ENCODE measurements at places on chromosomes 3 and 15.

- no peak for DNase-seq
These were observed 7.4 kb upstream of the RARRES1 start for GRCh38 chr3:158739661-158740060.

- no peak for DNase-seq
These were observed 24.5 kb downstream of the ABHD6 start for GRCh38 chr3:58261954-58262666.

- no peak for DNase-seq
These were observed 455.3 kb upstream of the ALCAM start for GRCh38 chr3:104911376-104911775.

DNA sequence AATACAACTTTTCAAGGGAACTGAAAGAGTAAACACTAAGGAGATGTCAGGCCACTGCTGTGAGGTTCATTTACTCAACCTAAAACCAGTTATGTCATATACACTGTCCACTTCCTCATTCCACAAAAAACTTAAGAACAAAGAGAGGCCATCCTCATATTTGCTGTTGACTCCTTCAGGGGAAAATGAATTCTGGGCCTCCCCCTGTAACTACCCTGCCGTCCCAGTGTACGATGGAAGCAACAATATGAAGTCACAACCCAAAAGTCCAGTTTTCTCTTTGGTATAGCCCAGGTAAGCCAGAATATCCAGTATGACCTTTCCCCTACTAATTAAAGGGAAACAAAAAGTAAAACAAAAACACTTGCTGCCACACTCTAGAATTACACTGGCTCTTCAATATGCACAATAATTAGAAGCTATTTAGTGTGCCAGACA is 16.2 kb downstream of the CEP152 start:
- DNase-seq = no peak

- DNase-seq = no peak
These were observed 516.5 kb downstream of the NLGN1 start for GRCh38 chr3:173913974-173914421.

GRCh38 chr3:21188459-21188858 is 562.6 kb downstream of the ZNF385D start:
- no peak for DNase-seq

GRCh38 chr3:156923349-156923748 is 97.2 kb downstream of the LEKR1 start:
- DNase-seq = no peak

DNA sequence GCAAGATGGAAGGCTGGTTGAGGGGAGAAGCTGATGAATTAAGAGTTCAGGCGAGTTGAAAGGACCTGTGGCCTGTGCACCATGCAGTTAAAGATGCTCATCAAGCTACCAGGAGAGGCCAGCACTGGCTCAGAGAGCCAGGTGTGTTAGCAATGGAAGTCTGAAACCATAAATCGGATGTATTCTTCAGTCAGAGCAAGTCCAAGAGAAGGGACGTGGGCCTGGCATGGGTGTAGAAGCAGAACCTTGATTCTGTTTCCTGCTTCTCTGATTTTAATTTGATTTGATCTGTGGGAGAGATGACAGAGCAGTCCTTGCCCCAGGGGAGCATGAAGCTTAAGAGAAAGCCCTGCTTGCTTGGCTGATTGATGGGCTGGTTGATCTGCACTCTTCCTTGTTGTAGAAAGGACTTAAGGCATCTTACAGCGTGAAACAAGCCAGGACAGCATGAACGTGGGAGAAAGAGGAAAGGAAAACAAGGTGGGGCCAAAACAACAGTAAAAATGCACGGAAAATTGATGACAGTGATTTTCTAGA is 10.9 kb downstream of the TM6SF1 start:
- no peak for DNase-seq

DNA sequence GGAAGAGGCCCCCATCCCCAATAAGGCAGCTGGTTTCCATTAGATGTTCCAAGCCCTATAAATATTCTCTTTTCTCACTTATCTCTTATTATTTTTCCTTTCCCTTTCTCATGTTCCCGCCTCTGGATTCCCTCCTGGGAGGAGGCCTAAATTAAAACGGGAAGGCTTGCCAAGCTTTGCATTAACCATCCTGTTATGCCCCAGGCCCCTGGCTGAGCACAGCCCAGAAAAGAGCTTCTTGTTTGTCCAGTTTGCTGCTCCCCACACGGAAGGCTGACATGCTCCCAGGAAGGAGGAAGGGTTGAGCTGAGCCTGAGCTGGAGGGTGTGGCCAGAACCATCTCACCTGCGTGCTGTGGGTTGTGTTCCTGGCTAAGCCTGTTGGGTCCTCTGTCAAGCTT is 63.1 kb upstream of the BOC start:
- no peak for DNase-seq

DNA sequence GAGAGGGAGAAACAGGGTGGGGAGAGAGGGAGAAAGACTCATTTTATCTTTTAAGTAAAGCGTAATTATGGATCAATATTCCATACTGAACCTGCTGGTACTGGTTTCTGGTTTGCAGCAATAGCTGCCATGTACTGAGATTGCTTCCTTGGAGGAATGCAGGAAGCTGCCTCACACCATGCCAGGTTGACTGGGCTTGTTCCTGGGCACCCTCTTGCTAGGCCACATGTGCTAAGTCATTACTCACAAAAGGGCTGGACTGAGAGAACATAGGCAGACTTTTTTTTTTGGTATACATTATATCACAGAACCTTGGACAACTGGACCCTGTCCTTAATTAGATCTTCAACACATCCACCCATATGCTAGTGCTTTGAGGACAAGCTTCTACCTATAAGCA is 193.4 kb downstream of the ZNF621 start:
- DNase-seq = no peak

- DNase-seq = no peak
These were observed 15.0 kb upstream of the THUMPD3 start for GRCh38 chr3:9347887-9348286.

- DNase-seq = no peak
These were observed 67.8 kb downstream of the WNT7A start for GRCh38 chr3:13812034-13812471.

DNA sequence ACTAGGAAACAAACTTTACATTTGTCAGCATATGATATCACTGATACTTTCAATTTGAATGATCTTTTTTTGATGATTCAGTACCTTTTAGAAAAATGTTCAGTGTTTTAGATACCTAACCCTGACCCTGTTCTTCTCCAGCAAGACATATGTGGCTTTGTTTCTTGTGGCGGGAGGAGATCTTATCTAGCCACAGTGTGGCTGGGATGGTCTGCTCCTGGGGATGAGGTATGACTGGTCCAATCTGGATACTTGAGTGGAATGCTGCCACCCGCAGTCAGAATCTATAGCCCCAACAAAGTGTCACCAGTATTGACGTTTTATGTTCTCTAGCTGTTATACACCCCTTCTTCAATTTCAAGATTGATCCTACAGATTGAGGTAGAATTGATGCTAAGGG is 439.0 kb upstream of the GOLIM4 start:
- DNase-seq = no peak

DNA sequence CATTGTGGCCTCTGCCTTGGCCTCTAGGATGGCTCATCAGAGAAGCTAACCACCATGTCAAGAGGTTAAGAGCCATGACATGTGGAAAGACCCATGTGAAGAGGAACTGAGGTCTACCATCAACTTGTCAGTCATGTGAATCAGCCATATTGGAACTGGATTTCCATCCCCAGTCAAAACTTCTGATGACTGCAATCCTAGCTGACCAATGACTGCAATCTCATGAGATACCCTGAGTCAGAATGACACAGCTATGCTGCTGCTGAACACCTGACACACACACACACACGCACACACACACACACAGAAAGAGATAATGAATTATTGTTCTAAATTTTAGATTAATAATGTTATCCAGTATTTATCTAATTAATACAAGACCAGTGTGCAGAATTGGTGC is 337.5 kb upstream of the LMCD1 start:
- no peak for DNase-seq

DNA sequence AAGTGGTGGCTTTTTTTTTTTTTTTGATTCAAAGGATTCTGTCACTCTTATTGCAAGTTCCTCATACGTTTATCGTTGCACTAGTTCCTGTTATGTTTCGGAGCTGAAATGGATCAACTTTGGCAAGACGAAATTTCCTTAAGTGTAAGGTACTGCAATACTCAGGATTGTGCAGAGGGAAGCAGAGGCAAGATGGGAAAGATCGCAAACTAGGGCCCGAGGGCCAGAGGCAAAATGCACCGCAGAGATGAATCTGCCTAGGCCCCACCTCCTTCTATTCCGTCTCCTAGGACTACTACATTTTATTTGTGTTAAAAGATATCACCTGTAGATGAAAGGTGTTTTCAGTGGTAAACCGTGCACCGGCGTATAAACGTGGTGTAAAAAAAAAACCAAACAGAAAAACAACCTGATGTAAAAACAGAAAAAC is 331 bp downstream of the RNU6-1 start:
- no peak for DNase-seq

DNA sequence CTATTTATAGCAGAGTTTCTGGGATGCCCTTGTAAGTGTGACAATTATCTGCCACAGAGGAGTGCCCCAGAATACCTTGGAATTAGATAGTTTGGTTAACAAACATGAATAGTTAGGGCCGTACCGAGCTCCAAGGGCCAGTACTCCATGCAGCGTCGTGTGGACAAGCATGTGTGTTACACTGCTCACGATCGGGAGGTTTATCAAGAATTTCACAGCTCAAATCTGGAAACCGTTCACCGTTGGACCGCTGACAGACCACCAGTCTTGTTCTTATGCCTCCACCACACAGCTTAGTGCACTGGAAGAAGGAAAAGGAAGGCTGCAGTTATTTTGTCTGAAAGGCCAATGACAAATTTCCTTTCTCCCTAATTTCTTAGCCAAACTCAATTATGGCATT is 93.7 kb downstream of the ADAMTS9 start:
- DNase-seq = no peak

- no peak for DNase-seq
These were observed 47.0 kb downstream of the DHX30 start for GRCh38 chr3:47849699-47850563.

GRCh38 chr3:124584245-124584551 is 146.1 kb upstream of the UMPS start:
- DNase-seq = no peak

DNA sequence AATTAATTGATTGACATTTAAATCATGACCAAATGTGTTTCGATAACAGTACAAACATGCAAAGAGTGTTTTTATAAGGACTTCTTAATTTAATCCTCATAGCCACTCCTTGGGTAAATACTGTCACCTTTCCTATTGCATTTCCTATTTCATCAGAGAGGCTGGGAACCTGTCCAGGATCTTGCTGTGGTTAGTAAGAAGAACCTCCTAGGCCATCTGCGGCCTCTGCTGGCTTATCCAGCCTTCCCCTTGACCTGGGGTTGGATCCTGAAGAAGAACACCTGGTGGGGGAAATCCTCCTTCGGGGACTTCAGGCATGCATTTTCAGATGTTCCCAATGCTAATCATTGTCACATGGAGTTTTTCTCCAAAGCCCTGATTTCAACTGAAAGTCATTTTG is 25.5 kb downstream of the GLDN start:
- peak; percentile 47 for DNase-seq

DNA sequence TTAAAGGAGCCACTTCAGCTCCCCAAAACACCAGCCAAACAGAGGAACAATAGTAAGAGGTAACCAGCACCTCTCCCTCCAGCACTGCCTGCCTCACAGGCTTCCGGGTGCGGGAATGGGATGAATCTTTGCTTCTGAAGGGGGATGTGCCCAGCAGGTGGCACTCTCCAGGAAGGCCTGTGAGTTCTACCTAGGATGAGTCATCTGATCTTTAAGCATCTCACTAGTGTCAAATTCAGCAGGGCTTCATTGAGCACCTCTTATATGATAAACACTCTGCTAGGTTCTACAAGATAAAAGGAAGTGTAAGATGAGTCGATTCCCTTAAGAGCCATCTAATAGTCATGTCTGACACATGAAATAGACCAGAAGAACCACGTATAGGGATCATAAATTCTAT is 237.4 kb upstream of the UMPS start:
- peak; percentile 95 for DNase-seq

- DNase-seq = no peak
These were observed 38.9 kb downstream of the TICRR start for GRCh38 chr15:89614164-89614563.

DNA sequence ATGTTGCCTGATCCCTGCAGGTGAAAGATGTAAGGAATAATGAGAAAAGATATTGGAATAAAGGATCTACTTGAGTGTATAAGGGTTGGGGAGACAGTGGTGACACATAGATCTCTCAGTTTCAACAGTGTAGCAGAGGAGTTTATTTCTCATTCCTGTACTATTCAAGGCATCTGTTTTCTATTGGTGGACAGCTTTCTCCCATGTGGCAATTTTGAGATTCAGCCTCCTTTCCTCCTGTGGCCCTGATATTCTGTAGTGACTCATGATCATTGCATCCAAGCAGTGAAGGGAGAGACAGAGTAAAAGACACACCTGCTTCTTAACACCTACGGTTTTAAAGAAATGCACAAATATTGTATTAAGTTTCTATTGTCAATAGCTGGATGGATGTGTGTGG is 327.6 kb downstream of the GRM7 start:
- DNase-seq = no peak

- DNase-seq = no peak
These were observed 52.7 kb downstream of the OTOL1 start for GRCh38 chr3:161549261-161549660.

DNA sequence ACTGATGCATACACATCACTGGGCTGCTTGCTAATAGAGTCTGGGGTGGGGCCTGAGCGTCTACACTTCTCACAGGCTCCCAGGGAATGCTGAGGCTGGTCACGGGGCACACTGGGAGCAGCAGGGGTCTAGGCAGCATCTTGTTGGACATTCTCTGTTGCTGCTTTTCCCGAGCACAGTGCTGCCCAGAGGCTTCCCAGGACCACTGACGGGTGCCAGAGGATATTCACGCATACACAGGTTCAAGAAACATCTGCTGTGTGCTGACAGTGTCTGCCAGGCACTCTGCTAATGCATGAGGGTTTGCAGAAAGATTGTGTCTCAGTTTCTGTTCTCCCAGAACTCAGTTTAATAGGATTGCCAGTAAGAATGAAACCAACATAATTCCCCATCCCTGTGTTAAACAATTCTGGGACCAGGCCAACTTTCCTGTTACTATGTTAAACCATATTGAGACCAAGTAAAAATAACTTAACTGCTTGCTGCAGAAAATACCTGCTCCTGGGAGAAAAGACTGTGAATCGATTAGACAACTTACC is 23.9 kb upstream of the BCL2L10 start:
- DNase-seq = no peak
